ENCODE measurements at places on chromosomes 1 and 21.
A peak's percentile ranks its signal among the peaks of the same experiment; 100 is the strongest.

GRCh38 chr1:178076607-178077006 is 17.3 kb upstream of the RASAL2 start:
- no peak for DNase-seq

DNA sequence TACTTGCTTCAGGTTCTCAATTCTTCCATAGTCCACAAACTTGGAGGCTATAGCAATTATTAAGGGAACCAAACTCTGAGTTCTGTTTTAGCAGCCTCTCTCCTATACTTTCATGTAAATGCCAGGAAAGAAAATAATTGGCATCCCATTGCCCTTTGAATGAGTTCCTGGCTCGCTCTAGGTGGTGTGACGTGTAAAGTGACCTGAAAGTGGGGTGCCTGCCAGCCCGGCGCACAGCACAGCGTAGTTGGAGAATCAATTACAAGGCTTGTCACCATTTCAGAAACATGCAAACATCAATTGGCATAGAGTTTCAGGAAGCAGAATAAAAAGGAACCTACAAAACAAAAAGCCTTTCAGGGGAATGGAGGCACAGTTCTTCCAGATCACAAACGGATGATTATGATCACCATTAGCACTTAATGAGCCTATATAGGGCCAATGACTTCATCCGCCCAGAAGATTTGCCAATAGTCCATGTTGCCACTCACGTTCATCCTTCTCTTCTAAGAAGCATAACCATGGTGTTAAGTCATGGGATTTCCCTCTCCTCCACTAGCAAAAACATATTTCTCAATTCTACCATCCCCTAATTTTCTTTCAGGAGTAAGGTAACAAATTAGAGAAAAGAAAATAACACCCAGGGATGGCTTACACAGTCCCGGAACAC is 354.6 kb upstream of the ADGRL2 start:
- DNase-seq: no peak

- DNase-seq: no peak
Observed at GRCh38 chr1:171256940-171257606, 8.8 kb downstream of the FMO1 start.

DNA sequence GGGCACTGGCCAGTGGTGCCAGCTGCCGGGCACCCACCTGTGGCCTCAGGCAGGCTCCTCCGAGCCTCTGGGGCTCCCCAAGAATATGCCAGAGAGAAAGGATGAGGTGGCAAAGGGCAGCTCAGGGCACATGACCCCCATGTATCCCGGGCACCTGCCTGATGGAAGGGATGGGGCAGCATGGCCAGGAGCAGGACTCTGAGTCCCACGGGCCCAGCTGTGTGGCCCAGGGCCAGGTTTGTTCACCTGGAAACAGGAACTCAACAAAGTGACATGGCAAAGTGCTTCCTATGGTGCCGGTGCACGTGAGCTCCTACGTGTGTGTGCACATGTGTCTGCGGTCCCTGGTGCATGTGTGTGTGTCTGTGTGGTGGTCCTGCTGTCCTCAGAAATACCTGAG is 9.5 kb upstream of the GPR153 start:
- no peak for DNase-seq

DNA sequence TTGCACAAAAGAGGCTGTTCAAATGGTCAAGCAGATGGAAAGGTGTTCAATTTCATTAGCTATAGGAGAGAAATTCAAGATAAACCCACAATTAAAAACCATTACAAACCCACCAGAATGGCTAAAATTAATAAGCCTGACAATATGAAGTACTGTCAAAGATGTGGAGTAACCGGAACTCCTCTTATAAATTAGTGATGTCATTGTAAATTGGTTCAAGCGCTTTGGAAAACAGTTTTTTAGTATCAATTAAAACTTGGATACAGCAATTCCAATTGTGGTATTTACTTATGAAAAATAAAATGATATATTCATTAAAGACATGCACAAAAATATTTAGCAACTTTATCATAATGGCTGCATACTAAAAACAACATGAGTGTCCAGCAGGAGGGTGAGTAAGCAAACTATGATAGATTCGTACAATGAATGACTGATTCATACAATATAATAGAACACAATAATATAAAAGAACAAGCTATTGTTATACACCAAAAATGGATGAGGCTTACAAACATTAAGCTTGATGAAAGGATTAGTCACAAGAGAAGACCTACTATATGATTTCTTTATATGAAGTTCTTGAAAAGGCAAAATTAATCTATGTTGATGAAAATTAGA is 38.4 kb upstream of the FGGY start:
- DNase-seq: no peak

DNA sequence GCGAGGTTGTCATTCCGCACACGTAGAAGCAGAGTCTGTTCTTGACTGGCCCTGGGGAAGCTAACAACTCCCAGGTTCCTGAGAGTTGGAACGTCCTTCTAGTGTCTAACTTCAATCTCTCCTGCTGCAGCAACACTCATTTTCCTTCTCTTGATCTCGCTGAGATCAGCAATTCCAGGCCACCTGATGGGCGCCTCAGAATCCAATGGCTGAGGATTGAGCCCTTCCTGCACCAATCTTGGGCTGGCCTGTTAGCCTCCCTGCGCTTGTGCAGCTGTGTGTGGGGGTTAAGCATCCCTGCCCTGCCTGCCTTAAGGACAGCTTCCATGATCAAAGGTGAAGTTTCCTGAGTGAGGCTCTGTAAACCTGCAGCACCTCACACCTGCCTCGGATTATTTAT is 87.9 kb downstream of the SYT2 start:
- no peak for DNase-seq

- DNase-seq: no peak
Observed at GRCh38 chr1:22225858-22226589, 83.1 kb upstream of the WNT4 start.

- no peak for DNase-seq
Observed at GRCh38 chr1:26188477-26188876, 1.9 kb upstream of the CATSPER4 start.

GRCh38 chr1:87111659-87112371 is 197.4 kb downstream of the HS2ST1 start:
- no peak for DNase-seq

GRCh38 chr1:29360768-29361167 is 124.4 kb downstream of the PTPRU start:
- DNase-seq: no peak

DNA sequence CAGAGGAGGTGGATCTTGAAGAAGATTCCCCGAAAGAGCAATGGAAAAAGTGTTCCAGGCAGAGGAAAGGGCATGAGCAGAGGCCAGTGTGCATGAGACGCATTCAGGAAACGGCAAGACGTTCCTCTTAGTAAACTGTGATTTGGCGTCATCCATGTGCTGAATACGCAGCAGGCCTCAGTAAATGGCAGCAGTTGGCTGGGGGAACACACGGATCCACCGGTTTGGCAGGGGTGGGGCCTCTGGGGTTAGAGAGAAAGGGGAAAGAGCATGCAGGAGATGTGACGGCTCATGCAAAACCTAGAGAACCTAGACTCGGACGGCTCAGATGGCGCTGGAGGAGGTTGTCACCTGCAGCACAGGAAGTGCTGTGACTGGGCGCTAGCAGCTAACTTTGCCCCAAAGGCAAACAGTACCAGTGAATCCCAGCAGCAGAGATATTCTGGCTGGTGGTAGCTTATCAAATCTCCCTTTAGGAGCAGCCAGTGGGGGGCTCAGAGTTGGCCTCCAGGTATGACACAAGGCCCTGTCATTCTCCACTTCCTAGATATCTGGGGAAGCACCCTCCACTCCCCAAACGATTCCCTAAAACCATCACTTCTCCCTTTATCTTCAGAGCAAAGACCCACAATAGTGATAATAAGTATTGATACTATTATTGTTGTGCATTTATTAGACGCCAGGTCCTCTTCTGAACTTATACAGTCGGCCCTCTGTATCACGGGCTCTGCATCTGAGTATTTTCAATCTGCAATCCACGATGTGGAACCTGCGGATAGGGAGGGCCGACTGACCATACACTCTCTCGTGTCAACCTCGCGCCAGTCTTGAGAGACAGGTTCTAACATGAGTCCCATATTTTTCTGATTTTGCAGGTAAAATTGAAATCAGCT is 7.6 kb downstream of the LAPTM5 start:
- DNase-seq: no peak

GRCh38 chr1:42403880-42404400 is 23.3 kb downstream of the RIMKLA start:
- DNase-seq: no peak

GRCh38 chr1:35173909-35174540 is 18.9 kb downstream of the SFPQ start:
- DNase-seq: no peak

- no peak for DNase-seq
Observed at GRCh38 chr1:194644528-194644927, 1458.1 kb upstream of the B3GALT2 start.

DNA sequence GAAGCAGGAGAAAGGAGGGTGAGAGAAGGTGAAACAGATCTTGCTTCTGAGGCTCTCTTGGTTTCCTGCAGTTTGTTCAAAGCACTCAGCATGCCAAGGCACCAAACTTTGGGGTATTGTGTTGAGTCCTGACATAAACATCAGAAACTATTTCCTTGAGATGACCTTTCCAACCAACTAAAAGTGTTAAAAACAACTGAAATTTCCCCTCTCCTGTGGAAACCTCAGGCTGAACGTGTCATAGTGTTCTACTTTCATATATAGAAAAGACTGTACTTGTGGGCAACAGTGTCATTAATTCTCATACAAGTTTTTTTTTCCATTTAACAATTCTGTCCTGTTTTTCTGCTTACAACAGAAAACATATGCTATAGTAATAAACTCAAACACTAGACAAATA is 6.3 kb upstream of the LYST start:
- no peak for DNase-seq

- DNase-seq: no peak
Observed at GRCh38 chr1:34192621-34193020, 15.9 kb downstream of the C1orf94 start.

DNA sequence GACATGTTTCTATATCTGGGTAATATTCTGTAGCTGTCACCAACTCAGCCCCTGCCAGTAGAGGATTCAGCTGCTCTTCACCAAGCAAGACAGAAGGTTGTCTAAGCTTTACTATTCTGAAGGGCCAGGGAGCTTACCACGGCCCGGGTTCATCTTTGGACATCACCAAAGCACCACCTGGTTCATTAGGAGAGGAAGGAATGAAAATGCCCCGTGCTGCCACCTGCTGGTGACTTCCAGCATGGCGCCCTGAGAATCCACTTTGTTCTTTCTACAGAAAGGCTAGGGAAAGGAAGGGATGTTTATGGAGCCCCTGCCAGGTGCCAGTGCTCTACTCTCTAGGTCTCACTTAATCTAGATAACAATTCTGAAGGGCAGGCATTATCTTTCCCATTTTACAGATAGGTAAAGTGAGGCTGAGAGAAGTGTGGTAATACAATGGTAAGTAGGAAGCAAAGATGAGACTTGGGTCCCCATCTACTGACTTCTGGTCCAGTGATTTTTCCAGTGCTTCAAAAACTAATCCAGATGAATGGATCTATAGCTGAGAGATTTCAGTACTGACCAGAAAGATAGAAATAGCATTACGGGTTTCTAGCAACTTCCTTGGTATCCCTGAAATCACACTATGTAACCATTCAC is 79.5 kb downstream of the BEND5 start:
- DNase-seq: no peak

GRCh38 chr1:109229531-109230127 is 15.9 kb downstream of the SARS1 start:
- DNase-seq: no peak

GRCh38 chr1:194378517-194378916 is 1192.1 kb upstream of the B3GALT2 start:
- DNase-seq: peak; percentile 3

DNA sequence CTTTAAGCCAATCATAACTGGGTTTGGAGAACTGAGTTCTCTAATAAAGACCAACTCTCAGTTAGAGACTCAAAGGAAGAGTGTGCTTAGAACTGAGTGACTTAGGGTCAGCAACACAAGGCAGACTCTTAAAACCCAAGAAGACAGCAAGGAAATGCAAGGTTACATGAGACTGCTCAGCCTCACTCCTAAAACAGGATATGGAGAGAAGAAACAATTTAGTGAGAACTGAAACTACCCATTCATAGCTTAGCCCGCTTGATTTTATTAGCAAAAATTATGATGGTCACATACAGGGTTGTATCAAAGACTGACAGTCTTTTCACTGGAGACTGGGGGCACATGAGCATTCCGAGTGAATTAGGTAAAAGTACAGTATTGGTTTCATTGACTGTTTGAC is 78.9 kb upstream of the DMRTA2 start:
- no peak for DNase-seq

DNA sequence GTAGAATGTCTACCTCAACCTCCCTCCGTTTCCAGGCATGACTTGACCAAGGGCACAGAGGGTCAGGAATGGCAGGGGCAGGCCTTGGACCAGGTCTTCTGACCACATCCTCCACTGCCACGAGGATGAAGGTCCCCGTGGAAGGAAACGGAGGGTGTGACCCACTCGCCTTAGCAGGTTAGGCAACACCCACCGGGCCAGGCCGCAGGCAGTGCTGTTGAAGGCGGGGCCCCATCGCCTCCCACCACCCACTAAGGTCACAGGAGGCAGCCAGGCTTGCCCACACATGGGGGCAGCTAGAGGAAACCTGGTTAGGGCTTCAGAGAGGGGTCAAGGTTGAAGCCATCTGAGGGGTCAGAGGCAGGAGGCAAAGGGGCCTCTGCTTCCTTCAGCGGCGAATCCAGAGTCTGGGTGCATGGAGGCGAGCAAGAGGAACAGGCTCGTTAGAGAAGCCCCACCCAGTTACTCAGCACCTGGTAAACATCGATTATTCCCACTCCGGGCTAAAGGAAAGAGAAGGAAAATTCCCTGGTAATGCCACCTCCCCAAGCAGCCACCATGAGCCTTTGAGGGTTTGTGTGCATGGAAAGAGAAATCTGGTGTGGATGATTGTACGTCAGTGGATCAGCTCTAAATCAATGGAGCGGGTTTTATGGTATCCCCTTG is 37.0 kb downstream of the RIPK4 start:
- no peak for DNase-seq

GRCh38 chr1:152479792-152480595 is 30.6 kb upstream of the LCE5A start:
- DNase-seq: no peak

GRCh38 chr1:20390589-20391331 is 95.2 kb downstream of the CAMK2N1 start:
- DNase-seq: peak; percentile 20

GRCh38 chr1:184299796-184300195 is 87.0 kb upstream of the C1orf21 start:
- no peak for DNase-seq

GRCh38 chr1:110718452-110718851 is 43.7 kb upstream of the KCNA3 start:
- DNase-seq: no peak

GRCh38 chr1:230819976-230820375 is 48.3 kb downstream of the C1orf198 start:
- DNase-seq: no peak

- no peak for DNase-seq
Observed at GRCh38 chr1:151968791-151969399, 24.8 kb downstream of the S100A10 start.

- no peak for DNase-seq
Observed at GRCh38 chr1:207217778-207218511, 103.5 kb upstream of the CD55 start.

GRCh38 chr1:3816331-3817137 is 20.2 kb upstream of the LRRC47 start:
- no peak for DNase-seq

Data from HCEC 1CT (cell line).